ENCODE measurements at places on chromosomes 7 and 10.
A peak's percentile ranks its signal among the peaks of the same experiment; 100 is the strongest.

DNA sequence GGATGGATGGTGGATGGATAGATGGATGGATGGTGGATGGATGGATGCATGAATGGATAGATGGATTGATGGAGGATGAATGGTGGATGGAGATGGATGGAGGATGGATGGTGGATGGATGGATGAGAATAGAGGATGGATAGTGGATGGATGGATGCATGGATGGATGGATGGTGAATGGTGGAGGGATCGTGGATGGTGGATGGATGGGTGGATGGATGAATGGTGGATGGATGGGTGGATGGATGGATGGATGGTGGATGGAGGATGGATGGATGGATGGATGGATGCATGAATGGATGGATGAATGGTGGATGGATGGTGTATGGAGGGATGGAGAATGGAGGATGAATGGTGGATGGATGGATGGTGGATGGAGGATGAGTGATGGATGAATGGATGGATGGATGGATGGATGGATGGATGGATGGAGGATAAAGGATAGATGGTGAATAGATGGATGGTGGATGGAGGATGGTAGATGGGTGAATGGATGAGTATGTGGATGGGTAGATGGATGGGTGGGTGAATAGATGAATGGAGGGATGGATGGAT lies 76.3 kb downstream of the PDGFA start:
- DNase-seq = no peak

DNA sequence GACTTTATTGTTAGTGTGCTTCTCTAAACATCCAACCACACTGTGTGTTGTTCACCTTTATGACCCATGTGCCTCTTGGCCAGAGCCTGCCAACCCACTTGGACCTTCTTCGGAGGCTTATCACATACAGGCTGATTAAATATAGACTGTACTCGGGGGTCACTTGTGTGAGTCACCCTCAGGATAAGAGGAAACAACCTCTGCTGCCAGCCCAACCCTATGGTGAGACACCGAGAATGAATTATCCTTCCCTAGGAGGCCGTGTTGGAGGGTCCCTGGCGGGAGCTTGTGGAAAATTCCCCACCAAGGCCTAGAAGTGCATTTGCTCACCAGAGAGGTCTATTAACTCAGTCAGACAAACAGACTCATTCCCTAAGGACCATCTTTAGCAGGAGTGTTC lies 63.0 kb downstream of the FAS start:
- no peak for DNase-seq

DNA sequence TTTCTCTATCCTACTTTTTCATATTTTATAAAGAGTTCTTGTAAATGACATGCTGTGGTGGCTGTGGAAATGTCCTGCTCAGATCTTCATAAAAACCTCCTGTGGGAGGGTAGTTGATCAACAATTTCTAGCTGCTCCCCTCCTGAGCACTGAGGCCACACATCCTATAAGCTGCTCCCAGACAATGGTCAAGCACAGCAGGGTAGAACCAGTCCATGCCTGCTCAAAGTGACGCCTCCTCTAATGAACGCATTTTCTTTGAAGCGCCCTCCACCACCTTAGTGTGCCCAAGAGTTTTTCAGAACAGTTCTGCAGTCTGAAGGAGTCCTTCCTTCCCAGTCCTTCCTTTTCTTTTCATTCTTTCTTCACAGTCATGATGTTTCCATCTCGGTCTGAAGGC lies 298.6 kb upstream of the CACNA2D1 start:
- no peak for DNase-seq

- no peak for DNase-seq
Observed at GRCh38 chr10:58177362-58177947, 90.2 kb downstream of the IPMK start.

- no peak for DNase-seq
Observed at GRCh38 chr7:25968205-25968993, 183.6 kb upstream of the NFE2L3 start.

- DNase-seq = no peak
Observed at GRCh38 chr10:108104551-108105156, 940.1 kb upstream of the SORCS1 start.

DNA sequence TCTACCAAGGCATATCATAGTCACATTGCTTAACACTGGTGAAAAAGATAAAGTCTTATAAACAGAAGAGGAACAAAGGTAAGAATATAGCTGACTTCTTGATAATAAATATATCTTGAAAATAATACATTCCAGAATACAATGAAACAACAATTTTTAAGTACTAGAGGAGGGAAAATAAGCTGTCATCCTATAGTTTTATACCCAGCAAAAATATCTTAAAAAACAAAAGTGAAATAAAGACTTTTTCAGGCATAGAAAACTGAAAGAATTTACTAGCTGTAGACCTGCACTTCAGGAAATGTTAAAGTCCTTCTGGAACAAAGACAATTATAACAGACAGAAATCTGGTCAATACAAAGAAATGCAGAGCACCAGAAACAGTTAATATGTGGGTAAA lies 21.4 kb upstream of the MACROH2A2 start:
- DNase-seq = no peak

- DNase-seq = no peak
Observed at GRCh38 chr7:26265499-26266075, 26.1 kb upstream of the SNX10 start.

DNA sequence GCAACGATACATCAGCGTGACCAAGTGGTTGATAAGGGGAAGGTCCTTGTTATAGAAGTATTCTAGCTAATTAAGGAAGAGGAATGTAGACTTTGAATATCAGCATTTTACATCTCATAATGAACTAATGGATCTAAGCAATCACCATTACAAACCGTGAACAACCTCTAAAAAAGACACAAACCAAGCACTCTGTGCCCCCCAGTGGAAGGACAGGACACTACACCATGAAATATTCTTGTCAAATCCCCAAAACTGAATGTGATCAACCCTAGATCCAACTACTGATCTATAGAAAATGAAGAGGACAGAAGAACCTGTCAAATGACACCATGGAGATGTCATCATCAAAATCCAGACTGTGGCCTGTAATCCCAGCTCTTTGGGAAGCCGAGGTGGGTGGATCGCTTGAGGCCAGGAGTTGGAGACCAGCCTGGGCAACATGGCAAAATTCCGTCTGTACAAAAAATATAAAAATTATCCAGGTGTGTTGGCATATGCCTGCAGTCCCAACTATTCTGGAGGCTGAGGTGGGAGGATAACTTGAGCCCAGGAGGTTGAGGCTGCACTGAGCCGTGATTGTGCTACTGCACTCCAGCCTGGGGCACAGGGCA lies 111.3 kb upstream of the CARD11 start:
- peak; percentile 2 for DNase-seq

DNA sequence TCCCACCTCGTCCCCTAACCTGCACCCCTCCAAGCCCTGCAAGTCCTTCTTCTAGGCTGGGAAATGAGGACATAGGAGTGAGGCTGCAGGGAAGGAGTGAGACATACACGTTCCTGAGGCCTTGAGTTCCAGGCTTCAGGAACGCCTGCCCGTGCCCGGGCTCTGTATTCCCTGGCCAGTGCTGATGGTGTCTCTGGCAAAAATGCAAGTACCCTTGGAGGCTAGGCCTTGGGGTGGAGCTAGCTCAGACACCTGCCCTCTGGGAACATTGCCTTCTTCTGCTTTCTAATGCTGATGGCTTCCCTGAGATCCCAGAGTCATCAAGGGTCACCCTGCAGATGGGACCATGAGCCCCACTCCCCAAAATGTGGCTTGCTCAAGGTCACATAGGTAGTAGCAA lies 76.0 kb downstream of the GRK5 start:
- no peak for DNase-seq

- DNase-seq = no peak
Observed at GRCh38 chr7:33024189-33024757, 38.3 kb downstream of the NT5C3A start.

DNA sequence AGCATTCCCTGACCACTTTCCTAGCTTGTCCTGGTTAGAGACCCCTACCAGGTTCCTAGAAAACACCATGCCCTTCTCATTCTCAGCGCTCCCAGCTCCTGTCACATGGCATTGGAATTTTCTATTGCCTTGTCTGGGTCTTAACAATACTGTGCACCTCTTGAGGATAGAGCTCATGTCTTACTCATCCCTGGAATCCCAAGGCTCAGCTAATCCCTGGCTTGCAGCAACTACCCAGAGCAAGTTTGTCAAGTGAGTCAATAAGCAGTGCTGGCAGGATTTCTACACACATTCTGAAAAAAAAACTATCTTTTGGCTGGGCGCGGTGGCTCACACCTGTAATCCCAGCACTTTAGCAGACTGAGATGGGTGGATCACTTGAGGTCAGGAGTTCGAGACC lies 11.7 kb upstream of the PRDX3 start:
- peak; percentile 91 for DNase-seq

GRCh38 chr10:12841826-12842225 lies 159.7 kb downstream of the CCDC3 start:
- no peak for DNase-seq

GRCh38 chr7:131945313-131945911 lies 389.0 kb upstream of the PODXL start:
- DNase-seq = no peak

- no peak for DNase-seq
Observed at GRCh38 chr10:84227810-84228209, 2.5 kb upstream of the LRIT2 start.

- DNase-seq = no peak
Observed at GRCh38 chr7:81150951-81151361, 232.1 kb upstream of the SEMA3C start.

DNA sequence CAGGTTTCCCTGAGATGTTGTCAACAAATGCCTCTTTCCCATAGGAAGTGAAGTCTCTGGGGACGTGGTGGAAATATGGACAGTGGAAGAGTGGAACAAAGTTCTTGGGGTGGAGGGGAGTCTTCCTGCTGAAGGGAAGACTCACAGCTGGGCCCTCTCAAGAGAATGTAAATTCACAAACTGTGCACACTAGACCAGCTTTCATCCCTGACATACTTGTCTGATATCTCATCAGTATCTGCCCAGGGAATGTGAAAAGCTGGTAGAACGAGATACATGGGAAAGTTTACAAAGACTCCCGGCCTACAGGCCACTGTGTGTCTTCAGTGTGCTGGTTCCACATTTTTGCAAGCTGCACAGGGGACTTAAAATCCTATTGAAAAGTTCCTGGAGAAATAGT lies 16.7 kb upstream of the CCDC3 start:
- DNase-seq = no peak

- no peak for DNase-seq
Observed at GRCh38 chr7:40753455-40753854, 618.6 kb downstream of the SUGCT start.

DNA sequence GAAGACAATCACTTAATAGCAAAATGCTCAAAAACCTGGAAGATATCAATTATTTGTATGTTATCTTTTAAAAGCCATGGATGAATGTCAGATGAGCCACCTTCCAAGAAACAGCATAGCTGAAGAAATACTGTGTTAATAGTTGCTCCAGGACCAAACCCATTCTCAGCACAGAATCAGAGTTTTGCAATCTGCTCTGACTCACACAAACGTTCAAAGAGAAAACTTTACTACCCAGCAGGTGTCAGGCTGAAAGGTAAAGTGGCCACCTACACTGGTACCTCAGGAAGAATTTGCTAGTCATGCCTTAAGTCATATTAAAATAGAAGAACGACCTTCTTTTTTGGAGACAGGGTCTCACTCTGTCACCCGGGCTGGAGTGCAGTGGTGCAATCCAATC lies 526.5 kb downstream of the PARD3 start:
- no peak for DNase-seq

- DNase-seq = no peak
Observed at GRCh38 chr7:132402096-132402495, 174.2 kb downstream of the PLXNA4 start.

- no peak for DNase-seq
Observed at GRCh38 chr10:101287183-101287996, 58.1 kb upstream of the LBX1 start.

DNA sequence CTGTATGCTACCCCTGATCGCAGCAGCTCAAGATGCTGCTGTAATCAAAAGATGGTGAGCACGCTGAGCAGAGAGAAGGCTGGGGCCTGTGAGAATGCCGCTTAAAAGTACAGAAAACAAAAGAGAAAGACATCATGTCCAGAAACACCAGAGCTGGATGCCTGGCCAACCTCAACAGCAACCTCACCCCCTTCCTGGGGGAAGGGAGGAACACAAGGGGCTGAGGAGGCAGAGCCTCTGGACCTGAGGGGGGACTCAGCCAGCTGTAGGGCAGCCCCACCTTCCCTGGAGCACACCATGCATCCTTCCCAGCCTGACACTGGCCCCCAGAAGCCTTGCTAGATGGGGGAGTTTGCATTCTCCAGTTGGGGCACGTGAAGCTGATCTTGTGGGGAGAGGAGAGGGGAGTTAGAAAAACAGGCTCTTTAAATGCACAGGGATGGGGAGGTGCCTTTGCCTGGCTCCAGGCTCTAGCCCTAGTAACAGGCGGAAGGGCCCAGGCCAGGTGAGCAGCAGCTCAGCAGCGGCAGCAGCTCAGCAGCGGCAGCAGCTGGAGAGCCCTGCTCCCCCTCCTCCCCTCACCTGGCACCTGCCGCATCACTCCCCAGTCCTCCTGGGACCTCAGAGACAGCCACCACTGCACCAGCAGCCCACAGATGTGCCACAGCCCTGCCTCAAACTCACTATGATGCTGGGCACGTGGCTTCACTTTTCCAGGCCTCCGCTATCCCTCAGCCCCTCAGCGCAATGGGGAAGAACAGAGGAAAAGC lies 156.3 kb downstream of the NEURL1 start:
- no peak for DNase-seq

GRCh38 chr10:113345826-113346624 lies 206.8 kb upstream of the HABP2 start:
- no peak for DNase-seq

GRCh38 chr10:104657457-104657856 lies 16.4 kb downstream of the SORCS3 start:
- no peak for DNase-seq

- DNase-seq = no peak
Observed at GRCh38 chr7:116525298-116525912, 569 bp downstream of the CAV1 start.

- no peak for DNase-seq
Observed at GRCh38 chr10:87538092-87539015, 33.7 kb downstream of the MINPP1 start.

DNA sequence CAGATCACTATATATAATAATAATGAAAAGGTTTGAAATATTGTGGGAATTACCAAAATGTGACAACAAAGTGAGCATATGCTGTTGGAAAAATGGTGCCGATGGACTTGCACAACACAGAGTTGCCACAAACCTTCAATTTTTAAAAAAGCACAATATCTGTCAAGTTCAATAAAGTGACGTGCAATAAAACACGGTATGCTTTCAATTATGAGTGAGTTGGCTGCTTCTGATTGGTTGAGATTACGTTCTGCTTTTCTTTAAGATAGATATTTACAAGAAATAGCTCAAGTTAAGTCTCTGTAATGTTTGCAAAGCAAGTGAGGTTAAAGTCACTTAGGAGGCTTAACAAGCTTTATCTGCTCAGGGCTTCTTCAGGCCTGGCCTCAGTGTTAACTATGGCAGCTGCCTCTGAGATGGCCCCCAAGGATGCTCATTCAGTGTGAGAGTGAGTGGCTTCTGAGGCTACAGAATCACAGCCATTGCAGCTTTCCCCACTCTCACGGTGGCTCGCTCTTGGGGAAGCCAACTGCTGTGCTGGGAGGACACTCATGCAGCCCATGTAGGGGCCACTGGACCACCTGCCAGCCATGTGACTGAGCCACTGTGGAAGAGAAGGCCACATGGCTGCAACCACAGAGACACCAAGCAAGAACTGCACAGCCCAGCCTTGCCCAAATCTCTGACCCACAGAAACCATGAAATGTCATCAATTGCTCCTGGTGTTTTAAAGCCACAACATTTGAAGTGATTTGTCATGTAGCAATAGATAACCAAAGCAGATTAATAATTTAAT lies 78.3 kb upstream of the TMEM72 start:
- DNase-seq = peak; percentile 28

Measured in AG09309 (cell line).